ENCODE measurements at places on chromosomes 11 and 22.

DNA sequence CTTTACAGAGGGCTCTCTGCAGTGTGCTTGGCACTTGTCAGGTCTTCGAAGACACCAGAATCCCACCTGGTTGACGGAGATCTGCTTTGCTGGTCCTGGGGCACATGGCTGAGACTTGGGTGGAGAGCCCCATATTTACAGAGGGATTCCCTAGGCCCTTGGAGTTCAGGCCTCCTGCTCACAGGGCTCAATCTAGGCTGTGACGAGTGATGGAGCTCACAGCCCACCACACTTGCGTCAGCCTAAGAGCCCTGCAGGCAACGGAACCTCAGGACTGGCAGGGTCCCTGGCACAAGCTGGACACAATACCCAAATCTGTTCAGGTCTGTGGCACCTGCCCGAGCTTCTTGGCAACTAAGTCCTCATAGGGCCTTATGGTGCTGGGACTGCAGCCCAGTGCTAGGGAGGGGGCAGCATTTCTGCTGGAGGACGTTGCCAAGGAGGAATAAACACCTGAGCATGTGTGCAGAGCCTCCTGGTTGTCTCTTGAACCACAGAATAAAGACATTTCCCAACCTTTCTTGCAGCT is 59.1 kb downstream of the KCNC1 start:
- DNase-seq, result no peak

DNA sequence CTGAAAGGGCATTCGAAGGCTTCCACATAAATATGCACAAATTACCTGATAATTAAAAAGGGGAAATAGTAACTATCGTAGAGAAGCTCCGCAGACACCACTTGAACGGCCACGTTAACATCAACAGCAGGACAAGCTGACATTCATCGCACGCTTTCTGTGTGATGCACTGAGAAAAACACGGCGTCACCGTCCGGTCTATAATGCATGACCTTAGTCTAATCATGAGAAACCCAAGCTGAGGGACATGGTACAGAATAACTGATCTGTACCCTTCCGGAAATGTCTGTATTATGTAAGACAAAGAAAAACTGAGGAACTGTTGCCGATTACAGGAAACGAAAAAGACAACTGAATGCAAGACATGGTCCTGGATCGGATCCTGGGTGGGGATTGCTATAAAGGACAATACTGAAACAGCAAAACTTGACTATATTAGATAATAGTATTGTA is 678 bp upstream of the RANGAP1 start:
- DNase-seq, result no peak

- DNase-seq, result no peak
Measured at GRCh38 chr11:47800759-47801158, 33.6 kb upstream of the FNBP4 start.

- DNase-seq, result no peak
Measured at GRCh38 chr11:118379497-118379896, 20.1 kb downstream of the UBE4A start.

DNA sequence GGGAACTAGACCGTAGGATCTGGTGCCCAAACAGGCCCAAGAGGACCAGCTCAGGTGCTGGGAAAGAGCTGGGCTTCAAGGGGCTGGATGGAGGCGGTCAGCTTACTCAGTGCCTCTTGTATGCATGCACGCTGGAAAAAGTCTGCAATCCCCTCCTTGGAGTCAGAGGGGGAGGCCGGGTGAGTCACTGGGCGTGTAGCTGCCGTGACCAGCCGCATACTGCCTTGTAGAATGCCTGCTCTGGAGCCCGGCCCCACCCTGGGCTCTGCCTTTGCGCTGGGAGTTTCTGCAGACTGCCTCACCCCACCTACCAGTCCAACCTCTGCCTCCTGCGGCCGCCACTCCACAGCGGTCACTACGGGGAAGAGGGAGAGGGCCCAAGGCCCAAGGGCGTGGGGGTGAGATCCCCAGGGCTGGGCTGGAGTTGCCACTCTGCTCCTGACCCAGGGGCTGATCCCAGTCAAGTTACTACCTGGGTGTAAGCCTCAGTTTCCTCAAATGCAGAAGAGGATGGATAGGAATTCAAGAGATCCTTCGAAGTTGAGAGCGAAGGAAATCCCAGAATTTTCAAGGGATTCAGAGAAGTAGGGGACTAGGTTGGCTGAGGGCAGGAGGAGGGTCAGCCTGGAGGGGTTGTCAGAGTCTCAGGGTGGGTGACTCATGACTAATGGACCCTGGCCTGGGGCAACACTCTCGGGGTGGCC is 4.2 kb downstream of the MRGPRF start:
- DNase-seq, result peak; percentile 76

- peak; percentile 71 for DNase-seq
Measured at GRCh38 chr22:46062971-46063631, 86.1 kb upstream of the WNT7B start.

GRCh38 chr11:95363164-95363563 is 132.2 kb upstream of the SESN3 start:
- DNase-seq, result no peak

DNA sequence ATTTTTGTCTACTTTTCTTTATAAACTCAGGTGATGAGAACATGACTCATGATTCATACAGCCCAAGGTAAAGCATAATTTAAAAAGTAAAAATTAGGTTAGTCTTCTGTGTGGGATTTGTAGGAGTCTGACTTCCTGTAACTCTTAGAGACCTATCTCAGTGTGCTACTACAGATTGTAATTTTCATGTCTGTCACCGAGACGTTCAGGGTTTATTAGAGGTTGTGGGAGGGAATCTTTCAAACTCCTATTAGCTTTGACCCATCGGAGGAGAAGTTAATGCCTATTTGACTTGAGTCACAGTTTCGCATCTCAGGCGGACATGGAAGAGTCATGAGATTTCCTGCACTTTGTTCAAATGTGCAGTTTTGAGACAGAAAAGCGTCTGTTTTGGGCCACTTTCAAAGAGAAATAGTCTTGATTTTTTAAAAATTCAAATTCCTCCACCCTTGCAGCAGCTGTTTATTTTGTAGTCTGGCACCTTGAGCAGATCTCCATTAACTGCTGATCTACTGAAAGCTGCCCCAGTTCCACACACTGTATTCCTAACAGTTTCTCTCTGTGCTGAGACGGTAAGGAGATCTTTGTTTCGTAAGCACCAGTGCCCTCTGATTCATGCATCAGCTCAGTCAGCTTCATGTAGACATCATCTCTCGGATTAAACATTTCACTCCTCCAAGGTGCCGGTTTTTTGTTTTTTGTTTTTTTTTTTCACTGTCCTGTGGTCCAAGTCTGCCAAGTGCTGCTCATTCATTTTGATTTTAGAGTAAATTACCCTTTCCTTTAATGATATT is 24.3 kb downstream of the ALKBH3 start:
- DNase-seq, result no peak

DNA sequence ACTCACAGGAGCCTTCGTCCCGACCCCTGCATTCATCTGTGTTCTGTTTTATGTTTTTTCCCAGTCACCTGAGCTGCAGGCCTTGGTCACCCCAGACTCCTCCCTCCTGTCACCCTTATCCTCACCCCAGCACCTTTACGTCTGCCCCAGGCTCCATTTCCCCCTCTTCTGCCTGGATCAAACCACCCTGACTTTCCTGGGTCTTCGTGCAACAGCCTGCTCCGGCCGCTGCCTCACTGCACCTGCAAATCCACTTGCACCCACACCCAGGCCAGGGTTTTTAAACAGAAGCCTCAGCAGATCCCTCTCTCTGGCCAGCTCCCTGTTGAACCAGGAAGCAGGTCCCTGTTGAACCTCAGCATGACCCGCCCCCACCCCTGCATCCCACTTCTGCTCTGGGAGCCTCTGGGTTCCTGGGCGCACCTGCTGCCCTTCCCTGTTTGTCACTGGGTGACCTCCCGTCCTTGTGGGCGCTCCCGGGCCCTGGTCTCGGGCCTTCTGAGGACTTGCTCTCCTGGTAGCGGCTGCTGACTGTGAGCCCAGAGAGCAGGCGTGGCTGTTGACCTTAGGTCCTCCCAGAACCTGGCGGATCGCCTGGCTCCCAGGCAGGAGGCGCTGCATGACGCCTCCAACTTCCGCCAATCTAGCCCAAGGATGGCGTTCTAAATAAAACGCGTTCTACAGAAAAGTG is 12.8 kb downstream of the MAPK8IP2 start:
- no peak for DNase-seq

- DNase-seq, result no peak
Measured at GRCh38 chr22:49582678-49583077, 245.0 kb downstream of the BRD1 start.

GRCh38 chr22:21032037-21032867 is at the start of gene SLC7A4:
SLC7A4 (minus strand) TSS chr22:21032561; CDS start chr22:21031812, 749 bp downstream.
- DNase-seq, result no peak

GRCh38 chr11:12248330-12248729 is 129.0 kb upstream of the PARVA start:
- no peak for DNase-seq

DNA sequence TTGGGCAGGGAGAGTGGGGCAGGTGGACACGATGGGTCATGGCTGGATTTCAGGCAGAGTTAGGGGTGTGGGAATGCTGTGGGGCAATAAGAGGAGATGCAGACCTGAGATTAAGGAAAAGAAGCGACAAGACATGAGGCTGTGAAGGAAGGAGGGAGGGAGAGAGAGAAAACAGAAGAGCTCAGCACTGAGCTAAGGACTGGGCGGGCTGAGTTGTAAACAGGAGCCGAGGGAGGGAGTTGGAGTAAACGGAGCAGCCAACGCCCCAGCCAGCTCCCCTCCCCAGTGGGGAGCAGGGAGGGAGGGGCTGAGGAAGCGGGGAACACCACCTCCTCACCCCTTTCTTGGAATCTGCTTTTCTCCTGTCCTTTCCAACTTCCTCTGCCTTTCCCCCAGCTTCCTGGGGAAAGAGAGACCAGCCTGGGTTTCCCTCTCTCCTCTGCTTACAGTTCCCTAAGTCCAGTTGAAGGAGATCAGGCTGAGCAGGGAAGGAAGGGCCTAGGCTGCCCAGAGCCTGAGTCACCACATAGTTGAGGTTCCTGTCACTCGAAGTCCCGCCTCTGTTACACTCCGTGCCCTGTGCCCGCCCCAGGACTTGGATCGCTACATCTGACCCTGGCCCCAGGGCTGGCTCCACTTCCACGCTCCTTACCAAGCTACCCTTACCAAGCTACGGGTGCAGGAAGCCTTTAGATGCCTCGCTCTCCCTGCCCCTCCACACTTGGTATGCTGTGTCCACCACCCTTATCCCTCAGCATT is 6.7 kb upstream of the AHNAK start:
- no peak for DNase-seq

- peak; percentile 93 for DNase-seq
Measured at GRCh38 chr22:36409911-36410756, 22.4 kb upstream of the MYH9 start.

DNA sequence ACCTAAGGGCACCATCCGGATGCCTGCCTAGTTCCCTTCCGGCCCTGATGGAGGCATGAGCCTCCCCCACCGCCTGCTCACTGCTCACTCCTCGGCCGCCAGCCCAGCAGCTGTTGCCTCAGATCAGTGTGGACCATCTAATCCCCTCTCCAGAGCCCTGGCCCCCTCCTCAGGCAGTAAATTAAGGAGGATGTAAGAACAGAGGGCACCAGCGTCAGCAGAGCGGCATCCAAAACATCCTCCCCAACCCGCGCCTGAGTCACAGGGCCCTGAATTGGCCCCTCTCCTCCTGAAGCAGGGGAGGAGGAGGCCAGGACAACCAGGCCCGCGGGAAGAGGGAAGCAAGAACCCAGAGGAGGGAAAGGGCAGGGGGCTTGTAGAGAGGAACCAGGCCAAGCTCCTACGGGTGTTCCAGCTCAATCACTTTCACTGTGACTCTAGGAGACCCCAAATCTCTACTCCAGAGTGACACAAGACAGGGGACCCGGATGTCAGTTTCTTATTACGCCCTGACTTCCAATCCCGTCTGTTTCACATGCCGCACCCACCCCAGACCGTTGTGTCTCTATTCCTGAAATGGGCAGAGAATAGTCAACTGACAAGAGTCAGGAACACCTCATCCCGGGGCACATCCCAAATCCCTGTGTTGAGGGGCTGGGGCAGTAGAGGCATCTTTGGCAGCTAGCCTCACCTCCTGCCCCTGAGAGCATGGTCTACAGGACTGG is 31.3 kb upstream of the MYOD1 start:
- DNase-seq, result no peak

- no peak for DNase-seq
Measured at GRCh38 chr11:132824642-132825041, 707.7 kb downstream of the OPCML start.

DNA sequence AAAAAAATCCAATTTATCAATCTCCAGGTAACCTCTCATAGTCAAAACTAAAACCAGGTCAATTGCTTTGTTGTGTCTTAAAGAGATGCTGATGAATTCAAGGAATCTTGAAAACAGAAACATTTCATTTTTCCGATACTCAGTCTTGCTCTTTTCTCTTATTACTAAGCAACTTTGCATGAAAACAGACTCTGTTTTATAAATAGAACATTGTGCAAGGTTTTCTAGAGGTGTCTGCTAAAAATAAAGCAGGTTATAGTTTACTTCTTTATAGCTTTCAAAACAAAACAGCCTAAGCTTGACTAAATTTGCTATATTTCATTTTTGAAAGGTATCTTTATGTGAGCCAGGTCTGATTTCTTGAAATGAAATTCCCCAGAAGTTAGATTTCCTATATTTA is 109.3 kb downstream of the ARL14EP start:
- no peak for DNase-seq

GRCh38 chr11:64356498-64357411 is 2.2 kb upstream of the RPS6KA4 start:
- DNase-seq, result no peak

DNA sequence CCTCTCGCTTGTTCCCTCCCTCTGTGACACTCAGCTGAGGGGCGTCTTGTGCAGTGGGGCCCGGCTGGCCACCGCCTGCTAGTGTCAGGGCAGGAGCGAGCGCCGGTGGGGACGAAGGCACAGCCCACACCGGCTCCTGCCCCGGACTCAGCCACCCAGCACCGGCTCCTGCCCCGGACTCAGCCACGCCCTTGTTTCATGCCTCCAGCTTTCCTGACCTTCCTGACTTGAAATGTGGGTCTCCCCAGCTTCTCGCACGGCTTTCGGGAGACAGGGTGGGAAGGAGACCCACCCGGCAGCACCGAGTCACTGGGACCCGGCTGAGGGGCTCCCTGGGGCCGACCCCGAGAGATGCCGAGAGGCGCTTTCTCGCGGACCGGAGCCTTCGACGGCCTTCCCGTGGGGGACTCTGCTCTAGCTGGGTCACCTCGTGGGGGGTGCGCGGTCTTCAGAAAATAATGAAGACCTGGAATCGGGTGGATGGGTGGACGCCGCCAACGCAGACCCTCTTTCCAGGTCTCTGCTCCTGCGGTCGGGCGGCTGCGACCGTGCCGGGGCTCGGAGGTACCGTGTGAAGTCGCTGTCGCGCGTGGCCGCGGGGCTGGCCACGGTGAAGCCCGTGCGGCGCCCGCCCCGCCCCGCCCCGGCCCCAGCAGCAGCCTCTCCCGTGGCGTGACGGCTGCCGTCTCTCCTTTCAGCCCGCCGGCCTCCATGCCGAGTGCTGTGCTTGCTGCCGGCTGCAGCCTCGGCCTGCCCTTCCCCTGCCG is 10.2 kb downstream of the GLB1L2 start:
- DNase-seq, result no peak

DNA sequence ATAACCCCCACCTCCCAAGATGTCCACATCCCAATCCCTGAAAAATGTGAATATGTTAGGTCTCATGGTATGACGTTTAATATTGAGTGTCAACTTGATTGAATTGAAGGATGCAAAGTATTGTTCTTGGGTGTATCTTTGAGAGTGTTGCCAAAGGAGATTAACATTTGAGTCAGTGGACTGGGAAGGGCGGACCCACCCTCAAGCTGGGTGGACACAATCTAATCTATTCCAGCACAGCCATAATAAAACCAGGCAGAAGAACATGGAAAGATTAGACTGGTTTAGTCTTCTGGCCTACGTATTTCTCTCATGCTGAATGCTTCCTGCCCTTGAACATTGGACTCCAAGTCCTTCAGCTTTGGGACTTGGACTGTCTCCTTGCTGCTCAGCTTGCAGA is 315.5 kb downstream of the GUCY1A2 start:
- no peak for DNase-seq

Data from cardiac septum (tissue), 1 donor.